ENCODE measurements at places on chromosomes 1 and 21.

GRCh38 chr1:234645964-234646363 is 36.0 kb upstream of the IRF2BP2 start:
- no peak for DNase-seq

DNA sequence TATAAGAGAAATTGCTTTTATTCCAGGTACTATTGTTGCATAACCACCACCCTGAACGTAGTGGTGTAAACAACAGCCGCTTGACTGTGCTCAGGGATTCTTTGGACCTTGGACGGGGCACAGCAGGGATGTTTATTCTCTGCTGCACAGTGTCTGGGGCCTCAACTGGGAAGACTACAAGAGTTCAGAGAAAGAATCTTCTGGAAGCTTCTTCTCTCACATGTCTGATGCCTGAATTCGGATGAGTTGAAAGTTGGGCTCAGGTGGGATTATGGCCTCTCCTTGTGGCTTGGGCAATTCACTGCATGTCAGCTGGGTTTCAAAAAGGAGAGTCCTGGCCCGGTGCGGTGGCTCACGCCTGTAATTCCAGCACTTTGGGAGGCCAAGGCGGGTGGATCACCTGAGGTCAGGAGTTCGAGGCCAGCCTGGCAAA is 19.0 kb upstream of the SSBP3 start:
- no peak for DNase-seq

GRCh38 chr21:15752763-15753407 is 23.1 kb downstream of the USP25 start:
- no peak for DNase-seq

- no peak for DNase-seq
These were observed 128.6 kb downstream of the PRDM2 start for GRCh38 chr1:13828454-13829151.

GRCh38 chr1:20375563-20375962 is 84.9 kb downstream of the VWA5B1 start:
- no peak for DNase-seq

GRCh38 chr1:70034403-70034802 is 171.0 kb downstream of the LRRC40 start:
- DNase-seq: no peak

DNA sequence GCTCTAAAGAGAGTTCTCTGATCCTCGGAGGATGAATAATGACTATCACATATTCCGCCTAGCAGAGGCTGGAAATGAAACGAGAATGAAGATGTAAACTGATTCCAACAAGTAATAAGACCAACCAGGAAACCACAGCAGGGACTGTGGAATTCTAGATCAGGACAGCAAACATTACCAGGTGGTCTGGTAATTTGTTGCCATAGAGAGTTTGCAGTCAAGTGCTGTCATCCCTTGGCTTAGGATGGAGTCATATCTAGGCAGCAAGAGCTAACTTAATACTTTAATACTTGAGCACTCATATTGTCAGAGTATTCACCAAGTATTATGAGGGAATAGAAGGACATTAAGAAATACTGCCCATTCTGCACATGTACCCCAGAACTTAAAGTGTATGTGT is 45.1 kb upstream of the MUTYH start:
- DNase-seq: no peak

DNA sequence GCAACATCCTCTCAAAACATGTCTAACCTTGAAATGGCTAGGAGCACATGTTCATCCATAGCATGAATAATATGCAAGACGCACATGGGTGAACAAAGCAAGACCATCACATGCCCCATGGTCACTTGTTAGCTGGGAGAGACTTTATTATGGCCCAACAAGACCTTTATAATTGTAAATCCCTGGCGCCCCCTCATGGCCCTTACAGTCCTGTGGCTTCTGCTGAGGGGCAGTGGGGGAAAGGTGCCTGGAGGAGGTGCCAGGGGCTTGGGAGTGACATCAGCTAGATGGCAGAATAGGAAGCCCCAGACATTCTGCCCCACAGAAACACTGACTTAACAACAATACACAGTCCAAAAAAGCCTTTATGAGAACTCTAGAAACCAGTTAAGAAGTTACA is 51.7 kb downstream of the CSMD2 start:
- no peak for DNase-seq

DNA sequence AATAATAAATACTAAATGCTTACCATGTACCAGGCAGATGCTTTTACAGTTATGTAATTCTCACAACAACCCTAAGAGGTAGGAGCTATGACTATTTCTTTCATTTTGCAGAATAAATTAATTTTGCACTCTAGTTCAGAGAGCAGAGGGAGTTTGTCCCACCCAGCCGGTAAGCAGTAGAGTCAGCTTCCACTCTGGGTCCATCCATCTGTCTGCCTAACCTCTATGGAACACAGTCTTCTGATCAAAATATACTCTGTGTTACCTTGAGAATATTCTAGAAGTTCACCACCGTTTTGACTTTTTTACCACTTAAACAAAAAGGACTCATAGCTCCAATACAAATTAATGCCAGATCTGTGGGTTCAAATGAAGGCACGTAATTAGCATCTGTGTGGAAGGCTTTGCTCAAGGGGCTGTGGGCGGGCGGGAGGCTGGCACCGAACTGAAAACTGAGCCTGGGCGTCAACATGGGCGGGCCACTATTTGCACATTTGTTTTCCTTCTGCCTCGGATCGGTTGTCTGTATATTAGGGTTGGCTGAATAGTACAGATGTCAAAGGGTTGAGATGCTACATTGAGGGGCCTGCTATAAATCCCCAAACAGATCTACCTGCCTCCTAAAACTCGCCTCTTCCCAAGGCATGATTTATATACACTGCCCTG is 33.1 kb upstream of the LMO4 start:
- no peak for DNase-seq

DNA sequence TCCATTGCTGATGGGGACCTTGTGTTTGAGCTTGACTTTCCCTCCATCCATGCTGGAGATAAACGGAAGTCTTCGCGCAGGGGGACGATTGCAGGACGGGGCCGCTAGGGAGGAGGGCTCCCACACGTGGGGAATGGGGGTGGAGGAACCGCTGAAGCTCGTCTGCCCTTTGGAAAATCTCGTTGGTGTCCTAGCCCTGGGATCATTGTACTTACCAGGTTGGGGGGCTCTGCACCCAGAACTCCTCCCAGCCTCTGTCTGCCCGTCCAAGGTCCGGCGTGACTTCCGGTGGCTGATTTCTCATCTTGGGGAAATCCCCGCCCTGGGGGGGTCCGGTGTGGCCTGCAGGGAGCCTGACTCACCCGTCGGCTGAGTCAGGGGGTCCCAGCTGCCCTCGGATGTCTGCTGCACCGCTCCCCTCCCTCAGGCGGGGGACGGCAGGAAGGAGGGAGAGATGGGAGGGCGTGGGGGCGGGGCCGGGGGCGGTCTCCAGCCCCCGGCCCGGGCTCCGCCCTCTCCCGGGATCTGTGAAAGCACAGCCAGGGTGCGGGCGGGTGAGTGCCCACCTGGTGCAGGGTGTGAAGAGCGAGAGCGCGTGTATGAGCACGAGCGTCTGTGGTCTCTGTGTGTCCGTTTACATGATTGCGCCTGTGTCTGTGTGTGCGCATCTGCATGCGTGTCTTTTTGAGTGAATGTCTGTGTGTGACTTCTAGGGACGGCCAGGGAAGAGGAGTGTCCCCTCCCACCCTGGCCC is 35.8 kb downstream of the PIK3CD start:
- DNase-seq: peak; percentile 82

GRCh38 chr1:39230261-39231190 is 26.0 kb downstream of the MACF1 start:
- peak; percentile 50 for DNase-seq

- no peak for DNase-seq
These were observed 127.5 kb upstream of the RGS1 start for GRCh38 chr1:192448026-192448578.

- DNase-seq: no peak
These were observed 18.5 kb upstream of the BTG3 start for GRCh38 chr21:17631195-17631594.

GRCh38 chr1:51570063-51570710 is 46.7 kb upstream of the OSBPL9 start:
- DNase-seq: no peak

DNA sequence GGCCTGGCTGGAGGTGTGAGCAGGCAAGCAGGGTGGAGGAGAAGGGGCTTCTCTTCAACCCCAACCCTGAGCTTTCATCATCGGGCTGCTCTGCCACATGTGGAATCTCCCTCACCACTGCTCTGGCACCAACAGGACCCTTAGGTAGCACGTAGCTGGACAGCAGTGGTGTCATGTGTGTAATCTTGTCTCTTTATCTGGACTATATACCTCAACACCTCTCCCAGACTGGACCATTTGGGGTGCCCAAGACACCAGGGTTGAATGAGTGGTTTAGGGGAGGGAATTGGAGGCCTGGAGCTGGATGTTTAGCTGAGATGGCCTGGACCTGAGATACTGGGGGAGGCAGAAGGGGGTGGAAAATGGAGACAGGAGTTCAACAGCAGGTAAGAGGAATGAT is 63.0 kb downstream of the UBE2T start:
- no peak for DNase-seq

GRCh38 chr1:34898330-34898761 is 31.1 kb downstream of the DLGAP3 start:
- no peak for DNase-seq

GRCh38 chr1:96425382-96426129 is 296.0 kb upstream of the PTBP2 start:
- DNase-seq: no peak
